ENCODE measurements at places on chromosomes 2 and 18. TPM values are rescaled to one million over a fixed set of nuclear protein-coding genes. Genes with fewer than 3 reads are reported as not detected.
A peak's percentile ranks its signal among the peaks of the same experiment; 100 is the strongest.

Gene ELOA2
- total RNA-seq: not detected

DNA sequence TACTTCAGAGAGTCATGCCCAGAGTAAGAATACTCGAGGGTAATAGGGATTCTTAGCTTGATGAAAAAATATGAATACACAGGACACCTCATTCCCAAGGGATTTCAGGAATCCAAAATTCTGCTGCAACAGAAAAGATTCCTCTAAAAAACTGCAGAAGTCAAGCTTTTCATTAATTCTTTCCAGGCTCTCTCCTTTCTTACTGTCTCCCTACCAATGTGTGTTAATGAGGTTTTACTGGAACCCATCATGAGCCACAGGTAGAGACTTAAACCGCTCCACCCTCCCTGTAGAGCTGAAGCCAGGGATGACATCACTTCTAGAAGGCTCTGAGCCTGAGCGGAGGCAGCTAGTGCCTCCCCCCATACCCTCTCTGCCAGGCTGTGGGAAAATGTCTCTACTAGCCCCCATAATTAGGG, 3.4 kb downstream of the SDC1 start:
- no peaks in the 10 kb centered on the region for H3K27me3 ChIP-seq
- H3K36me3 ChIP-seq: no peaks in the 10 kb centered on the region
- no peaks in the 10 kb centered on the region for H3K4me1 ChIP-seq
- no peak overlapping the region for H3K4me3 ChIP-seq
- H3K27ac ChIP-seq: peak overlapping the region; percentile 100

Gene IL1R1
- 34.6 TPM for total RNA-seq

Gene CABLES1
- total RNA-seq: 19.3 TPM

GRCh38 chr18:57833441-57834101, 30.5 kb upstream of the ATP8B1 start:
- peak overlapping the region; percentile 2 for H3K4me3 ChIP-seq
- peak; percentile 66 for DNase-seq
- H3K4me1 ChIP-seq: no peaks in the 10 kb centered on the region
- no peaks in the 10 kb centered on the region for H3K36me3 ChIP-seq

DNA sequence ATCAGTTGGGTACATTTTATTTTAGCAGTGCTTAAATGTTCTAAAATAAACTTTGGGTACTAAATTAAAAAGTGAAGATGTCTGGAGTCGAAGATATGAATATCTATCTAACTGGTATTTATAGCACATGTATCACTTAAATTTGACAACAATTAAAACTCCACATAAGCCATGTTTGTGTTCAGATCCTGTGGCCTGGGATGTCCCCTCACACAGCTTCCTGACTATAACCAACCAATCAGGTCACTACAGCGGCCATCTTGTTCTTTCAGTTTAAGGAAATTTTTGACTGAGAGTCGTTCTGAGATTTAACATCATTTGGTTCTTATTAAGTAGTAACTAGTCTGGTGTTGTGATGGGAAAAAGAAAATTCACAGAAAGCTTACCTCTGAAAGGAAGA, 170.7 kb upstream of the NRP2 start:
- no peaks in the 10 kb centered on the region for H3K4me1 ChIP-seq
- H3K36me3 ChIP-seq: no peaks in the 10 kb centered on the region
- no peaks in the 10 kb centered on the region for H3K27me3 ChIP-seq
- H3K27ac ChIP-seq: no peak overlapping the region
- DNase-seq: no peak

DNA sequence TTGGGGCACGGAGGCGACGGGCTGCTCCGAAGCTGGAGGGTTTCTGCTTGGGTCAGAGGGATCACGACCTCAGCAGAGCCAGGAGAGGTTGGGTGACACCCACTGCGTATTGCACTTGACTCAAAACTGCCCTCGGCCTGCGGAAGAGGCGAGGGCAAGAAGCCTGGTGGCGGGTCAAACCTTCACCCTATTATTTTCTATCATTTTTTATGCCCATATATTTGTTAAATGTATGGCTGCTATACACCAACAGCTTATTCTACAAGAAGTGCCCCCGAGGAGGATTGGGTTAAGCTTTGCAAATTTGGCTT, 12.6 kb upstream of the SATB2 start:
- no peaks in the 10 kb centered on the region for H3K27me3 ChIP-seq
- no peaks in the 10 kb centered on the region for H3K36me3 ChIP-seq
- H3K27ac ChIP-seq: no peak overlapping the region
- DNase-seq: no peak
- no peak overlapping the region for H3K4me3 ChIP-seq
- no peaks in the 10 kb centered on the region for H3K4me1 ChIP-seq

- H3K4me1 ChIP-seq: no peaks in the 10 kb centered on the region
- no peaks in the 10 kb centered on the region for H3K27me3 ChIP-seq
- no peaks in the 10 kb centered on the region for H3K36me3 ChIP-seq
- DNase-seq: no peak
These were observed 866 bp downstream of the CWC22 start for GRCh38 chr2:180006231-180006630.

DNA sequence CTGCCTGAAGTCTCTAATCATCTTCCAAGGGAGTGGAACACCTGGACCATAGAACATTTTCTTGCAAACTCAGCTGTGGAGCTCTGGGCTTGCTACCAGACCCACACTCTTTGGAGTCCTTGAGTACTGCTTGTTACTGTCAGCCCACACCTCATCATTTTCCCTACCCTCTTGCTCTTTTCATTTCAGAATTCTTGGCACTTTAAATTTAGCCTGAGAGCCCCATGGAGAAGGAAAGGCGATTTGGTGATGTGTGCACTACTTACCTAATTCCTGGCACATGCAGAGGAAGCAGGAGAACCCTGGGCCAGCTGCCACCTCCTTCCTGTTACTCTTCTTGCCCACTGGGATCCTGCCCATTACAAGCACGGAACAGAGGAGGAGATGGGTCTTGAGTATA, 31.7 kb downstream of the TMEM178A start:
- no peaks in the 10 kb centered on the region for H3K36me3 ChIP-seq
- DNase-seq: no peak
- no peak overlapping the region for H3K4me3 ChIP-seq
- H3K27ac ChIP-seq: no peak overlapping the region
- H3K27me3 ChIP-seq: no peaks in the 10 kb centered on the region

Gene DOCK10
- total RNA-seq: 97.4 TPM

Gene LRRTM1
- not detected for total RNA-seq

GRCh38 chr2:219028996-219029828, 12.1 kb downstream of the CFAP65 start:
- H3K27me3 ChIP-seq: no peaks in the 10 kb centered on the region
- no peaks in the 10 kb centered on the region for H3K36me3 ChIP-seq
- no peak for DNase-seq

DNA sequence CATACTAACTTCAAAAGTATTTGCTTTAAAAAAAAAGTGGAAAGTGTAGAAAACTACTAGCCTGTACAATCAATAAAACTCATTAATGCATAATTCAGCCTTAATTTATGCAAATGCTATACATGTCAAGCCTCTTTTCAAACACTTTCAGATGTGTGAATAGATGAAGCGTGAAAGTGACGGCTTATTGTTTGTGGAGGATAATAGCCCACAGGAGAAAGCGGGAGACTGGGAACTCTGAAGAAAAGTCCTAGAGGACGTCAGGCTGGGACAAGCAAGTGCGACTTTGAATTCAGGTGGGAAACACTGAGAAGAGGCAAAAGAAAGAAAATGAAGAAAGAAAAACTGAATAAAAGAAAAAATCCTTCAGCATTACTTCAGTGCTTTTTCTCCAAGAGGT, 108.5 kb downstream of the STK39 start:
- no peaks in the 10 kb centered on the region for H3K27me3 ChIP-seq
- H3K36me3 ChIP-seq: no peaks in the 10 kb centered on the region
- H3K27ac ChIP-seq: no peak overlapping the region
- no peak overlapping the region for H3K4me3 ChIP-seq
- DNase-seq: no peak

DNA sequence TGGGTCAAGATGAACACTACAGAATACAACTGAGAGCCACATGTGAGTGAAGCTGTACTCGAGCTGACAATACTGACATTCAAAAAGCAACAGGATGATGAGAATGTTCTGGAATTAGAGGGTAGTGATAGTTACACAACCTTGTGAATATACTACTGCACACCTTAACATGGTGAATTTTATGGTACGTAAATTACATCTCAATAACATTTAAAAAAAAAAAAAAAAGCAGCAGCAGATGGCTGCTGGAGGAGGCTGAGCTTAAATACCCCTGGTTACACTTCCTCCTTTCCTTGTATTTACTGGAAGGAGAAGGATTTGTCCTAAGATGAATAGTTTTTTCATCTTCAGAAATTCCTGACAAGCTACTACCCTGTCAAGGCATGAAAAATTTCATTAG, 45.5 kb upstream of the CYP1B1 start:
- no peaks in the 10 kb centered on the region for H3K4me1 ChIP-seq
- H3K4me3 ChIP-seq: no peak overlapping the region
- no peak for DNase-seq
- no peaks in the 10 kb centered on the region for H3K36me3 ChIP-seq
- no peak overlapping the region for H3K27ac ChIP-seq

- peak; percentile 62 for DNase-seq
- H3K4me1 ChIP-seq: no peaks in the 10 kb centered on the region
- no peaks in the 10 kb centered on the region for H3K27me3 ChIP-seq
- no peaks in the 10 kb centered on the region for H3K36me3 ChIP-seq
- no peak overlapping the region for H3K27ac ChIP-seq
These were observed 81.9 kb downstream of the CLIP4 start for GRCh38 chr2:29196792-29197788.

Gene TCF7L1
- total RNA-seq: 2.4 TPM

DNA sequence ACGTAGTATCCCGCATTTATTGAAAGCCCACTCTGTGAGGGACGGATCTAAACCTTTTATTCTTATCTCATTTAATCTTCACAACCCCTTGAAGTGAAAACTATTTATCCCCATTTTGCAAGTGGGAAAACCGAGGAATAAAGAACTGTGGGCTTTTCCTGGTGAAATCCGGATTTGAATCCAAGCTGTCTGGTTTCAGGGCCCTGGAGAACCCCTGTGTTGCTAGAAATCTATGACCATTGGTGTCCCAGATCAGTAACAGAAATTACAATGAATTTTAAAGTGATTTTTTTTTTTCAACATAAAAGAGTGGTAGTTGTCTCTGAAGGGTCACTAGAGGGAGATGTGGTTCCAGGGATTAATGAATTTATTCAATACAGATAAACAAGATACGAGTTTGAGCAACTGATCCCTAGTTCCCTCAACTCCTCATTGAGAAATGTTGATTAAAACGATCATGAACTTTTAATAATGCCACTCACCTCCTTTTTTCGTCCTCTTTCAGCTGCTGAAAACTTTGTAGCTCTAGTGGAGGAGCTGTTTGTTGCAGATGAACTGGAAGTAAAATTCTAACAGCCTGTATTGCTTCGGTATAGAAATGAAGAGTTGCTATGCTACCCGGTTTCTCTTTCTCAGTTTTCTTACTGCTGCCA, 940 bp downstream of the XRCC5 start:
- no peaks in the 10 kb centered on the region for H3K27me3 ChIP-seq
- H3K4me3 ChIP-seq: peak overlapping the region; percentile 73
- no peaks in the 10 kb centered on the region for H3K36me3 ChIP-seq
- H3K4me1 ChIP-seq: no peaks in the 10 kb centered on the region
- no peak for DNase-seq
- peak overlapping the region; percentile 87 for H3K27ac ChIP-seq

Gene SPATA3
- not detected for total RNA-seq

Gene SERPINB10
- not detected for total RNA-seq

Gene PDIA6
- 73.4 TPM for total RNA-seq

Gene C2orf74
- 2.8 TPM for total RNA-seq

- no peak overlapping the region for H3K4me3 ChIP-seq
- no peaks in the 10 kb centered on the region for H3K36me3 ChIP-seq
- no peaks in the 10 kb centered on the region for H3K4me1 ChIP-seq
These were observed 5.1 kb downstream of the NEDD4L start for GRCh38 chr18:58049000-58049688.

Gene CXCR4
- 10.3 TPM for total RNA-seq

Gene PHLPP1
- total RNA-seq: 21.8 TPM

Gene ADGRF3
- not detected for total RNA-seq

- H3K4me3 ChIP-seq: no peak overlapping the region
- H3K36me3 ChIP-seq: no peaks in the 10 kb centered on the region
- H3K4me1 ChIP-seq: no peaks in the 10 kb centered on the region
These were observed 160.4 kb downstream of the KLHL29 start for GRCh38 chr2:23545396-23545795.

GRCh38 chr2:53114582-53114981, 653.0 kb upstream of the CHAC2 start:
- no peak for DNase-seq
- H3K4me1 ChIP-seq: no peaks in the 10 kb centered on the region
- H3K27ac ChIP-seq: no peak overlapping the region
- no peaks in the 10 kb centered on the region for H3K36me3 ChIP-seq

Gene SEPTIN10
- 51.8 TPM for total RNA-seq
